ENCODE measurements at places on chromosomes 5 and 9.
A peak's percentile ranks its signal among the peaks of the same experiment; 100 is the strongest.

- no peak for DNase-seq
Observed at GRCh38 chr5:37831821-37832534, 7.9 kb downstream of the GDNF start.

- peak; percentile 30 for DNase-seq
Observed at GRCh38 chr9:131845305-131846298, 105.7 kb upstream of the RAPGEF1 start.

GRCh38 chr5:173926359-173926758 lies 38.2 kb downstream of the CPEB4 start:
- no peak for DNase-seq

GRCh38 chr5:93299681-93300308 lies 281.2 kb downstream of the NR2F1-AS1 start:
- no peak for DNase-seq

DNA sequence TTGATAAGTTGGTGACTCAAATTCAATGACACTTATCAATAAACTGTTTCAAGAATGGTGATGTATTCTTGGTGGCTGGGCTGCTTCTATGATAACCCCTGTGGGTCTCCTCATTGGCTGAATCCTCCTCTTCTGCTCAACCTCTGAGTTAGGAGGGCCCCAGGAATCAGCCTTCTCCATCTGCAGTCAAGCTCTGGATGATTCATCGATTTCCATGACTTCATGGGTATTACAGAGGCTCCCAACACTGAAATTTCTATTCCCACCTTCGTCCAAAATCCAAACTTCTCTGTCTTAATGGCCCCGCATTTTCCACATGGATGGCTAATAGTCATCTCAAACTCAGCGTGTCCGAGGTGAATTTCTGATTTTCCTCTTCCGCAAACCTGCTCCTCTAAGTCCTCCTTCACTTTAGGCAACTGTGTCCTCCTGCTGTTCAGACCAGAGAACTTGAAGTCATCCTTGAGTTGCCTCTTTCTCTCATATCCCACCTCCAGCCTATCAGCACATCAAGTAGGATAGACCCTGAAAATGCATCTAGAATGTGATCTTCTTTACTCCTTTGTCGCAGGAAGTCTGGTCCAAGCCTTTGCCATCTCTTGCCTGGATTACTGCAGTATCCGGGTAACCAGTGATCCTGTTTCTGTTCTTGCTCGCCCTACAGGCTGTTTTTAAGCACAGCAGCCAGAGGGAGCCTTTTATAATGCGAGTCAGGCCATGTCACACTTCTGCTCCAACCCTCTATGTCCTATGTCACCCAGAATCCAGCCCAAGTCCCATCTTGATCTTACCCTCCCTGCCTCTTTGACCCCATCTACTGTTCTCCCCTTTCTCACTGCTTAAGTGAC lies 41.4 kb upstream of the IL7R start:
- peak; percentile 49 for DNase-seq

- DNase-seq, result no peak
Observed at GRCh38 chr5:74272024-74272775, 368.3 kb downstream of the ENC1 start.

DNA sequence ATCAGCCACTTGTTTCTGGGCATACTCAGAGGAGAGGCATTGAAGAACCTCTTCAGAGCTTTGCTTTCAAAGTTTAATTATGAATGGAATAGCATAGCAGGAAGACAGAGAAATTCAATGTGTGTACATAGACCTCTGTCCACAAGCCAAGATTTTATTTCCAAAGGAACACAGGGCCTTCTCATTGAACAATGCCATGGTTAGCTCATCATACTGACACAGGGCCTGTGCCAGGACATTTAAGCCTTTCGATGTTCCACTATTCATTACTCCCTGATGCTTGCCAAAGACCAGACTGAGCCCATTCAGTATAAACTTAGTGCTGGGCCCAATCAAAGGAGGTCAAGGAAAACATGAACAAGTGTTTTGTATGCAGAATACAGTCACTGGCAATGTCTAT lies 280.8 kb downstream of the FBXL17 start:
- no peak for DNase-seq

DNA sequence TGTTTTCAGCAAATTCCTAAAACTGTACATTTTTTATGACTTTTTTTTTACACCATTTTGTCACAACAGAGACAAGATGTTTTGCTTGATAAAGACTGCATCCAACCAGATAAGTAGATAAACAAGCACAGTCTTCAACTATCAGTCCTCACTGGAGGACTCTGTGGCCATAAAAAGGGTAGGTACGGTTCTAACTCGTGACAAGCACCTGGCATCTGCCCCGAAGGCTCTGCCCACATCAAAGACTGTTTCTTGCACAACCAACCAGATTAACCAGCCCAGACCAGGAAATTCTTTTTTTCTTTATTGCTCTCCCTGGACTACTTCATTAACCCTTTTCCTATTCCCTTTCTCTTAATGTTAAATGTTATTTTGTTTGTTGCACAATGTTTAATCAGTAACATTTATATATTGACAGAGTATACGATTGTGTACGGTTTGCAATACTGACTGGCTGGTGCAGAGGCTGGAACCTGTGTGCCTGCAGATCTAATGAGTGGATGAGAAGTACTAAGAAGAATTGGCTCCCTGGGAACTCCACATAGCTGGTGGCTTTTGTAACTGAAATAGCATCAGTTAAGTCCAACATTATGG lies 74.1 kb downstream of the SERINC5 start:
- peak; percentile 48 for DNase-seq

DNA sequence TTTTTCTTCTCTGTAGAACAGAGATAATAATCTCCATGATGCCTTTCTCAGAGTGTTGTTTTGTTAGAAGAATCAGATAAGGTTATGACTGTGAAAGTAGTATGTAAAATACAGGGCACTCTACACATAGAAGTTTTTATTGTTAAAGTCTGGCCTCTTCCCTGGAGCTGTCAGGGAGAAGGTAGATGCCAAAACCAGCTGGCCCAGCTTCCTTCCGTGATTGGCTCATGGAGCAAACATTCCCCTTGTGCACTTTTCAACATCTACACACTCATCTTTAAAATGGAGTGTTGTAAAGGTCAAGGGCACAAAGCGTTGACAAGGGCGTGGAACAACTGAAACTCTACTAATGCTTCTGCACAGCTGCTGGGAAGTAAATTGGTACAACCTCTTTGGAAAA lies 7.4 kb upstream of the RNF183 start:
- DNase-seq, result no peak

DNA sequence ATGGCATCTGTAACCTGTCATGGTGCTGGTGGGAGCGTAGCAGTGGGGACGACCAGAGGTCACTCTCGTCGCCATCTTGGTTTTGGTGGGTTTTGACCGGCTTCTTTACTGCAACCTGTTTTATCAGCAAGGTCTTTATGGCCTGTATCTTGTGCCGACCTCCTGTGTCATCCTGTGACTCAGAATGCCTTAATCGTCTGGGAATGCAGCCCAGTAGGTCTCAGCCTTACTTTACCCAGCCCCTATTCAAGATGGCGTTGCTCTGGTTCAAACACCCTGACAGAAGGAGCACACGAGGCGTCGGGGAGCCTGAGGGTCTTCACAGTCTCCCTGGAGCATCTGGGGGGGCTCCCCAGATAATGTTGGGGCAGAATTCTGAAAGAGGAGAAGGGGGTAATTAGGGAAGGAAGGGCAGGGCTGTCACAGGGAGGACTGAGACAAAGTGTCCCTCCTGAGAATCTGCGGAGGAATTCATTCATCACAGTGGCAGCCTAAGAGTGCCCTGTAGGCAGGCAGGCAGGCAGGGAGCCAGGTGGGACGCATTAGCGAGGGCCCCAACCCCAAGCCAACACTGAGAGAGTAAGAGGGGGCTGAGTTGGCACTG lies 21.3 kb upstream of the NCS1 start:
- DNase-seq, result no peak

GRCh38 chr5:153237671-153238332 lies 252.7 kb upstream of the GRIA1 start:
- DNase-seq, result no peak

DNA sequence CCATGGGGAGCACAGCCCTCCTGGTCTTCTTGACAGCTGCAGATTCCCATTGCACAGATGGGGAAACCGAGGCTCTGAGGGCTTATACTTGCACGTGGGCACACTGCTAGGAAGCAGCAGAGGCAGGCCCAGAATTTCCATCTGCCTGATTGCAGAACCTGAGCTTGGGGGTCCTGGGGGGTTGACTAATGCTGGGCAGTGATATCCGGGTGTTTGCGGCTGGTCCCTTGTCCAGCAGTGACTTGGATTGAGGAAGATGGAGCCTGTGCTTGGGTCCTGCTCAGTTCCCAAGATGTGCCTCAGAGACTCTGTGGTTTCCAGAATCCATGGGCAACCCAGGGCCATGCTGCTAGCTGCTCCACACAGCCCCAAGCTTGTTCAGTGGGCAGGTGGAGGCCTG lies 91.2 kb downstream of the PHF2 start:
- DNase-seq, result no peak
